ENCODE measurements at places on chromosomes 4 and X.

GRCh38 chr4:2791518-2792395, 1.1 kb upstream of the SH3BP2 start:
- no peak for DNase-seq

DNA sequence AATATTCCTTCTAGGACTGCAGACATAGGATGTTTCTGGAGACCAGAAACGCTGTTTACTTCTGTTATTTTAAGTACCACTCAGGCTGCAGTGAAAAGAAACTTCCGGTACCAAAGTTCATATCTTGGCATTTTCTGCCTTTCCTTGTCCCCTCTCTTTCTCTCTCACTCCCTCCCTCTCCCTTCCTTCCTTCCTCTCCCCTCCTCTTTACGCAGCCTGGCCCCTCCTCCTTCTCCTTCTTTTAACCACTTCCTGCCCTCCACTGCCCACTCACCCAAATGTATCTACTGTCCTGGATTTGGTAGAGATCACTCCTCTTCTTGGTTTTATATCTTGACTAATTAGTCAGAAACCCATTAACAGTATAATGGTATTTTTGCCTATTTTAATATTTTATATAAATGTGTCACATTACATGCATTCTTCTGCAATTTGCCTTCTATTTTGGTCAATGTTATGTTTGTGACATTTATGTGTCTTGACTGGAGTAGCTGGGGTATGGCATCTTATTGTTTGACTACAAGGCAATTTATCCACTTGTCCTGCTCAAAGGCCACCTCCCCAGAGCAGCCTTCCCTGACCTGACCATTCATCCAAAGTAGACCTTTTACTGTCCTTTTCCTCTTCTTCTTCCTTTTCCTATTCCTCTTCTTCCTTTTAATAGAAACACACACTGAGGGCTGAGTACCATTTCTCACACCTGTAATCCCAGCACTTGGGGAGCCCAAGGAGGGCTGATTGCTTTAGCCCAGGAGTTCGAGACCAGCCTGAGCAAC, 56.9 kb downstream of the BCOR start:
- DNase-seq: no peak

GRCh38 chrX:107724653-107725052, 50.9 kb downstream of the TSC22D3 start:
- no peak for DNase-seq

DNA sequence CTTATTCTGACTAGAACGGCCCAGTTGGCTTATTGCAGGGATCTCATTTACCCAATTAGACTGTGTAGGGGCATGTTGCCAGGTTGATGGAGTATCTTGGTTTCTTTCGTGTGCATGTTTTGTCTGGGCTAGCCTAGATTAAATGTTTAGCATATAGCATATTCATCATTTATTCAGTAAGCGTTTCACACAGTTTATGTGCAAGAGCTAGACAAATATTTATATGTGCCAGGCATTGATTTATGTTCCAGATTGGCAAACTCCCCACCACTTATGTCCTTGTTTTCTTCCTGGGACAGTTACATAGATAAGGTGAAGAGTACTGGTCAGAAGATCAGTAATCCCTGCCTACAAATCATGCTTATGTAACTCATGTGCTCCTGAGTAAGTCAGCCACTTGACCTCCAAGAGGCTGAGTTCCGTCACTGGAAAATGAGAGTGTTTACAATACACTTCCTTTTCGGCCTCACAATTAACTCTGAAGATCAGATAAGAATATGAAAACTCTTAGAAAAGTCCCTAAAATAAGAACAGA, 57.2 kb downstream of the RUFY3 start:
- DNase-seq: no peak

DNA sequence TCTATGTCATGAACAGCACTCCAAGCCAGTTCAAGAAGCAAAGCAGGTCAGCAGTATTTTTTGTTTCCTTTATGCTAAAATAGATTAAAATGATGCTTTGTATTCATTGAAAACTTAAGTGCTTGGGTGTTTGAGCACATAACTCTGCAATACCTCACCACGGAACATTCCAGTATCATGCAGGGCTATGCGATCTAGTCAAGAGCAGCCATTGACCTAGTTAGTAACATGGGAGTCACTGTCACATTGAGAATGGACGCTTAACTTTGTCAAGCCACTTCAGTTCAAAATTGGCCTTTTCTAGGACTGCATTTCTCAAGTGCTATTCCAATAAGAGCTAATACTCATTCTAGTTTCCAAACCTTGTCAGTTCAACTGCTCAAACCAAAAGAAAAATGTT, 160.1 kb upstream of the FSTL5 start:
- no peak for DNase-seq

GRCh38 chrX:40054793-40055192, 43.0 kb downstream of the BCOR start:
- DNase-seq: no peak

GRCh38 chr4:184011826-184012380, 106.8 kb downstream of the STOX2 start:
- DNase-seq: no peak

GRCh38 chrX:40154853-40155588, 57.3 kb upstream of the BCOR start:
- DNase-seq: no peak

DNA sequence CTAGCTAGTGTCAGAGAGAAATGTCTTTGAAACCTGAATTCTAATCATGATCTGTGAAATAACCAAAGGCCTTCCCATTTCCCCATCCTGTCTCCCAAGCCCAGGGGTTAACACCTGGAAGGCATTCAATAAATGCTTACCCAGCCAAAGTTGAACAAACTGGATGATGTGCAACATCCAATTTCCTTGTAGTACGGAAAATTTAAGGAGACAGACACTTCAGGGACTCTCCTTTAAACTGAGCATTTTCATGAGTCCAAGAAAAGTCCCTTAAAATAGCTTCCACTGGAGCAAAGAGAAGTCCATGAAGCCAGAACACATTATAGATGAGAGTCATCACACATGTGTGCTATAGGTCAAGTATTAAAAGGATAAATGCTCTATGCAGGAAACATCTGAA, 271.2 kb downstream of the RAB28 start:
- DNase-seq: no peak

DNA sequence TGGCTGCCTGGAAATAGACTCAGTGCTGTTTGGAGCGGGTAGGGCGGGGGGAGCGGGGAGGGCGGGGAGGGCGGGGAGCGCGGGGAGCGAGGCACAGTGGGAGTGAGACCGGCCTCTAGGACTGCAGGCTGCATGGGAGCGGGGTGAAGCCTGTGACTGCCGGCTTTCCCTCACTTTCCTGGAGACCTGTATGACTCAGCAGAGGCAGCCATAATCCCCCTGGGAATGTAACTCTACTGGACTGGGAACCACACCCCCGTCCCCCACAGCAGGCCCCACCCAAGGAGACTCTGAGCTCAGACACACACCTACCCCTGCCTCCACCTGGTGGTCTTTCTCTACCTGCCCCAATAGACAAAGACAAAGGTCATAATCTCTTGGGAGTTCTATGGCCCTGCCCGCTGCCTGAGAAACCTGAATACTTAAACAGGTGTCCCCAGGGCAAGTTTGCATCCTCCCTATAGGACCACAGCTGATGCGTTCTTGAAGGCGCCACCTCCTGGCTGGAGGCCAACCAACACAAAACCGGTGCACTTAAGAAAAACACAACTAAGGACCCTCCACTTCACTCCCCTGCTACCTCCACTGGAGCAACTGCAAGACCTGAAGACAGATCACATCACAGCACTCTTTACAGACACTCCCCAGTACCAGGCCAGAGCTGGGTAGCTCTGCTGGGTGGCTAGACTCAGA, 18.0 kb downstream of the HDAC8 start:
- DNase-seq: no peak

- DNase-seq: no peak
Observed at GRCh38 chrX:152898442-152898841, 575 bp downstream of the ZNF185 start.

DNA sequence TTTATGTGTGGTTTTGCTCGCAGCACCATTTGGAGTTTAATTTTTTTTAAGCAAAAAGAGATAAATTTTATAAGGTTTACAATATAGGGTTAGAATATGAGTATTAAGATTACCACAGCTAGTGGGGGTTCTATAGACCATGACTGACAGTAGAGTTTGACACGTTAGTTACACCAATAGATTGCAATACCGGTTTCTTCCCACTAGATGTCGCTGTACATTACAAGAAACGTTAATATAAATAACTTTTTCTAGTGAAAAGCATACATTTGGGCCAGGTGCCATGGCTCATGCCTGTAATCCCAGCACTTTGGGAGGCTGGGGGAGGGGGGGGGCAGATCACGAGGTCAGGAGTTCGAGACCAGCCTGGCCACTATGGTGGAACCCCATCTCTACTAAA, 433.6 kb downstream of the MAGEB5 start:
- DNase-seq: no peak

- no peak for DNase-seq
Observed at GRCh38 chrX:33307911-33308354, 96.6 kb upstream of the DMD start.

GRCh38 chr4:5955201-5955821, 62.4 kb upstream of the CRMP1 start:
- DNase-seq: no peak

GRCh38 chr4:45679411-45679810, 444.4 kb downstream of the GABRG1 start:
- DNase-seq: no peak

GRCh38 chr4:118888666-118889311, at the start of gene SYNPO2:
Gene SYNPO2 (plus strand): TSS chr4:118888854. CDS start chr4:118889037, 183 bp downstream.
- no peak for DNase-seq

GRCh38 chr4:103073792-103074438, 2.6 kb downstream of the SLC9B2 start:
- no peak for DNase-seq

DNA sequence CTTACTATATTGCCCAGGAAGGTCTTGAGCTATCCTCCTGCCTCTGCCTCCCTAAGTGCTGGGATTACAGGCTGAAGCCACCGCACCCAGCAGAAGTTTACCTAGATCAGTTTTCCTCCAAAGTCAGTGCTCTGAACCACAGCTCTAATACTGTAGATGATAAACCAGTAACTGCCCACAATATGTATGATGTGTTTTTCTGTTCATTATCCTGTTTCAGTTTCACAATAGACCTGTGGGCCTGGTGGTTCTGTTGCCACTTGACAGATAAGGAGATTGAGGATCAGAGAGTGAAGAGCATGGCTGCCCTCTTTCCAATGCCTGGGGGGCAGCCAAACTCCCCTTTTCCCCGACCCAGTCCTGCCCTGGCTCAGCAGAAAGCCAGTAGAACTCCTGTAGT, 87.0 kb downstream of the EFNB1 start:
- no peak for DNase-seq

DNA sequence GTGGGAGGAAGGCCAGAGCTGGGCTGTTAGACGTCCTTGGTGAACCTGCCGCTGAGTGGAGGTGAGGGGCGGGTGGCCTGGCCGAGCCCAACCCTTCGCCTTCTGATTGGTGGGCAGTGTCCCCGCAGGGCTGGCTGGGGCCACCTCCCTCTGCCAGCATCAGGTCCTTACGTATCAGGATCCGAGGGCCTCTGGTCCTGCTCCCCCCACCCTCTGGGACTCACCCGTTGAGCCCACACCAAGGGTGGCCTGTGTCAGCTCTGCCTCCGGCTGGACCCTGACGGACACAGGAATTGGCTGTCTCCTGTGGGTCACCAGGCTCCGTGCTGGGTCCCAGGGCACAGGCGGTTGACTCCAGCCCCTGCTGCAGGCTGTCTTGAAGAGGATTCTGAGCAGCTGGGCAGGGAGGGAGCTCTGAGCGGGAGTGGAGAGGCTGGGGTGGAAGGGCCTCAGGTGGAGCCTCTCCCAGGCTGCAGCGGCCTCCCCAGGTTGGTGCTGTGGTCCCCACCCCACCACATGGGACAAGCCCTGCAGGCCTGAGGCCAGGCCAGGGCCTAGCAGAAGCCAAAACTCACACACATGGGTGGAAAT, 58.4 kb upstream of the NKX1-1 start:
- DNase-seq: no peak

DNA sequence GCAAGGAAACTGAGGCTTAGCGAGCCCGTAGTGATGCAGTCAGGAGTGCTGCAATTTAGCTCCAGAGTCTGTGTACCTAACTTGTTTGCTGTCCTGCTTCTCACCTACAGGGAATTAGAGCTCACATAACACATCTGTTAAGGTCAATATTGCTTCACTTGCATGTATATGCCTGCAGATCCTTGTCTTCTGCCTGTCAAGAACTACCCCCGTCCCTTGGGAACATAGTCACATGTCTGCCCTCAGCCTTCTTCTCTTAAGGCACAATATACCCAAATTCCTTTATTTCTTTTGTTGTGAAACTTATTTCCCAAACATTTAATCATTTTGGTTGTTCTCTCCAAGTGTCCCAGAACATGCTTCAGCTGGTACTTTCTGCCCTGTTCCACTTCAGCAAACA, 103.3 kb upstream of the LEF1 start:
- no peak for DNase-seq
